ENCODE measurements at places on chromosomes 2 and 18.

DNA sequence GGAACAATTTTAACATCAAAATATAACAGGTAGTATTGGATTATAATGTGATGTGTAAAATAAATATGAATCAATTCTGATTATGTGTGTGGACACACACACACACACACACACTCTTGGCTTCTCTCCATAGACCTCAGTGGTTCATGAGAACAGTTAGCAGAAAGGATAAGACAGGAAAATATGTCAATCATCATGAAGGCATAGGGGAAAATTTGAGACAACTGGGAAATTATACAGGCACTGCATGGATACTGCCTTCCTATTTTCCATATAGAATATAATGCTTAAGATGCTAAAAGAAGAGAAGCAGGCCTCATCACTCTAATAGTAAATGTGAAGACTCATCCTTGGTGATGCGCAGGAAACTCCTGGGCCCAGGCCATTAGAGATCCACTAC lies 884.5 kb downstream of the SUCLG1 start:
- no peak for DNase-seq

DNA sequence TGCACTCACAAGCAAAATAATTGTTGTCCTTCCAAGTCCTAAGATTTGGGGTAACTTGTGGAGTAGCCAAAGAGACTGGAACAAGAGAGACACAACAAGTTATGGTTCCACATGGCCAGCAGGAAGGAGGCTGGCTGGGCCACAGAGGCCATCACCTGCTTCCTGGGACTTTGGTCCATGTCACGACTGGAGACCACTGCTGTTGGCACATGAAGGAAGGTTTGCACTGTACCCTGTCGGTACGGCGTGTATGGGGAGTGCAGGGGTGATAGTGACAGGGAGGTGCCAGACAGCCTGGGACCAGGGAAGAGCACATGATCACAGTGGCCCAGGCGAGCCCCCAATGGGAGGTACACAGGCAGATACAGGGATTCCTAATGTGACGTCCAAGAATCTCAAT lies 15.5 kb downstream of the SLC66A2 start:
- no peak for DNase-seq

DNA sequence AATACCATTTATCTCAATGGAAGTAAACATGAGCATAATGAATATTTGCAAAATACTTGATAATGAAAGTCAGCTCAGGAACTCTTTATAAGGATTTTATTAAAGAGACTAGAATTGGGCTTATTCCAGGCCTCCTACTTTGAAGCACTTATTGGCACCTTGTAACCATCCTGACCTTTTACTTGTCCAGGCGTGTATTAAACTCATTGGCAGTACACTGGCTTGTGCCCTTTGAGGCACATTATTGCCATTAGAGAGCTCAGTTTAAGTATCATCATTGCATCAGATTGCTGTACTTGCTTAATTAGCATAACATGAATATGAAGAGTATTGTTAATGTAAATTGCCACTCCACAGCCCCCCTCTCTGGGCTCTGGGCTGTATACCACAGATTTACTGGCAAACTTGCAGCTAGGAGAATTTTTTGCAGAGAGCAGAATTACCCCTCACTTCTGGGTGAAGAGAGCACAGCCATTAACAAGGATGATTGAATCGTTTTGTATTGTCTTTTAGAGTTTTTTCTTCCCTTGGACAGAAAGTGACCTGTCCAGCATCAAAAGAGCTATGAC lies 72.5 kb downstream of the XIRP2 start:
- DNase-seq, result no peak

DNA sequence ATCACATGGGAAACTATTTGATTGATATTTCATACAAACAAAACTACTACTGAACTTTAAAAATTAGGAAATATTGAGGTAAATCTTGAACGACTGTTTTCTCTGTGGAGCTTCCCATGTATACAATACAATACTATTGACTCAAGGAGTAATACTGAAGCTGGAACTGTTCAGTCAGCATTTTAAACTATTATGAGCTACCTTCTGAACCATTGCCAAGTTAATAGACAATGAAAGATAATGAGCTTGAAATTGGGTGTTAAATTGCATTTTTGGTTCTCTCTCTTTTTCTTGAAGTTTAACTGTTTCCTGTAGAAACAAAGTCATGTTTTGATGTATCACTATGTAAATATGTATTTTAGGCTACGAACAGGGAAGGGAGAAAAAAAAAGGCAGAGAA lies 569.2 kb downstream of the ZEB2 start:
- DNase-seq, result no peak
